ENCODE measurements at places on chromosomes 12 and 14.

GRCh38 chr14:70810621-70811020, 1.3 kb upstream of the MAP3K9 start:
- no peak for DNase-seq

DNA sequence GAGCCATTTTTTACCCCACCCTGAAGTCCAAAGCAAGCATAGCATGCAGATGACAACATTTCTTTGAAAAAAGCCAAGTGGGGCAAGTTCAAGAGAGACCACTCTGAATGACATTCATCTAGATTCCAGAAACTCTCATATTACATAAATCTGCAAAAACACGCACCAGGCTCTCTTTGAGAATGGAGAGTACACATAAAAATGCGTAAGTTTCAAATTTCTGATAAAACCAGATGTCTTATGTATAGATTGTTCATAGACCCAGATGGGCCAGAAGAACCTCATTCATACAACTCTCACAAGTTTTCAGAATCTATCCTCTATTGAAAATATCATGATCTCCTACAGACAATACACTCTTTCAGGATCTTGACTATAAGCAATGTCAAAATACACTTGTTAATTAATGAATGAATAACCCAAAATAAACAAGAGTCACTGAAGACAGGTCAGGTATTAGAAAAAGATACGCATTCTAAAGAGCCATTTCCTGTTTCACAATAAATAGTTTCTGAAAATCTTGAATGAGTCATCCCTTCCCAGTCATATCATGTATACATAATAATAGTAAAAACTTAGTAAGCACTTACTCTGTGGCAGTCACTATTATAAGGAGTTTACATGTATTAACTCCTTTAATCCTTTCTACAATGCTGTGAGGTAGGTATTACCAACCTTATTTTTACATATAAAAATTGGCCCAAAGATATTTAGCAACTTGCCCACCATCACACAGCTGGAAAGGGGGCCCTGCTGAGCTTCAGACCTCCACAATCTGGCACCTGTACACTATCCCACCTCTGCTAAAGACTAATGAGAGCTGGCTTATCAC, 72.0 kb downstream of the PPP2R5E start:
- peak; percentile 4 for DNase-seq

GRCh38 chr12:46208370-46208769, 60.5 kb downstream of the SLC38A1 start:
- DNase-seq = no peak

GRCh38 chr14:69432364-69432763, 33.9 kb downstream of the SLC39A9 start:
- no peak for DNase-seq

DNA sequence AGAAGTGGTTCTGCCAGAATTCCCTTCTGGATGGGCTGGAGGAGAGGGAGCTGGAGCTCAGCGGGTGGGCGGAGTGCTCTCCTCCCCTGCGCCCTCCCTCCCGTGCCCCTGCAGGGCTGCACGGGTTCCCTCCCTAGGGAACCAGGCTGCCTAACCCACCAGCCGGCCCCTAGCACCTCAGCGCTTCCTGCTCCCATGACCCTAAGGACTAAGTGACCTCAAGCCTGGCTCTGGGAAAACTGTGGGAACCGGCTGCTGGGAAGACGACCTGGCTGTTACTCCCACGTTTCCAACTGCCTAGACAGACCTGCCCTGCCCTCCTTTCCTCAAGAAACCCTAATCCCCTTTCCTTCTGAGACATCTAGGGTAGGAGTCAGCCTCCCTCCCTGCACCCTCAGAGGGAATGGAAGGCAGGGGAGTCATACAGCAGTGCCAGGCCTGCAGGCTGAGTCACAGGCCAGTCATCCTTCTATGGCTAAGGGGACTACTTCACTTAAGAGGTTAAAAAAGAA, 31.5 kb downstream of the SLC6A12 start:
- no peak for DNase-seq

DNA sequence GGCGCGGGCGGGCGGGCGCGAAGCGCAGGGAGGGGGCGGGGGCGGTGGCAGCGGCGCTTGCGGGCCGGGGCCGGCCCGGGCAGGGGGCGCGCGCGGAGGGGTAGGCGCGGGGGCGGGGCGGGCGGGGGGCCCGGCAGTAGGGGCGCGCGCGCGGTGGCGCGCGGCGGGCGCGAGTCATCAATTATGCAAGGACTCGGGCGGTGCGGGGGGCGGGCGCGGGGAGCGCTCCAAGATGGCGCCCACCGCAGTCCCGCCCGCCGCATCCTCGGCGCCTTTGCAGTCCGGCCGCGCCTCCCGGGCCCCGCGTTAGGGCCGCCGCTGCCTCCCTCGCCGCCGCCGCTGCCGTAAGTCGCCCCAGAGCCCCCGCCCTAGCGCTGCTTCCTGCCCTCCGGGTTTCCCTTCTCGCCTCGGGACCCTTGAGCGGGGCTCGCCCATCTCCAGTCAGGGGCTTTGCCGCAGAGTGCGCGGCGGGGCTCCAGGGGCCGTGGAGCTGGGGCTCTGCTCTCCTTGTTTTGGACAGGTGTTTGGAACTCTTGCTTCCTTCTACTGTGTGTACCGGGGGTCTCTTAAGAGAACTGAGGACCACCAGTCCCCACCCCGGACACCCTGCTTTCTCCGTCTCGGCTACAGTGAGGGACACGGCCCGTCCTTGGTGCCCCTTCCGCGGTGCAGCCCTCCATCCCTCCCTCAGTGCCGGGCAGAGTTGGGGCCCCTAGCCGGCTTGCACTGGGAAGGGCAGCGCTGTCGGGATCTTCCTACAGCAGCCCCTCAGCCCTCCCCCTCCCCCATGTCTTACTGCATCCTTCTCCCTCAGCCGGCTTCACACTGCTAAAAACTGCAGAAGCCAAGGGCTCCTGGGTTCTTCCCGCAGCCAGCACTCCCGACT, at the start of gene SCN8A:
SCN8A (plus strand) TSS at position 218 of the 886 bp plus-strand sequence. CDS start 71,585 bp downstream, outside the sequence.
- no peak for DNase-seq

DNA sequence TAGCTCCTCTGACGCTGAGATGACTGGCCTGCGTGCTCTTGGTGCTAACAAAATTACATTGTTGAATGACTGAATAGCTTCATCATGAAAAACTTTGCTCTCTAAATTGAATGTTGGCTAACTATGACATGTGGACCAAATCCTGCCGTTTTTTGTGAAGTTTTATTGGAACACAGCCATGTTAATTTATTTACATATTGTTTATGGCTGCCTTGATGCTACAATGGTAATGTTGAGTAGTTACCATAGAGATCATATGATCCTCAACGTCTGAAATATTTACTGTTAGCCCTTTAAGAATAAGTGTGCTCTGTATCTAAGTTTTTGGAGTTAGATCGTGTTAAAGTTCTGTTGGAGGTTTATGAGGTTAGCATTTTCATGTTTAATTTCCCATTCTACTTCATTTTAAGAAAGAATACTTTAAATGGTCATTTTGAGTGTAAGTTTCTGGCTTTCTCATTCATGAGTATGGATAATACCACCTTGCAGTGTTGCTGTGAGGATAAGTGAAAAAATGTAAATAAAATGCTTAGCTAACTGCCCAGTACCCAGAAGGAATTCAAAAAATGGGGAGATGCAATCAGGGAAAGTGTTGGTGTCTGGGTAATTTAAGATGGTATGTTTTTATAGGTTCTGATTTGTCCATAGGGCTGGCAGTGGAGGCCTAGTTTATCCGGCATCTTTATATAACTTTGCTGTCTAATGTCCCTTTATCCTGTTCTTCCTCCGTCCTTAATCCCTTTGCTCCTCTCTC, 35.3 kb downstream of the NUBPL start:
- DNase-seq = no peak

- no peak for DNase-seq
Observed at GRCh38 chr12:65765436-65765813, 58.9 kb upstream of the HMGA2 start.

GRCh38 chr12:81758421-81759189, 545 bp downstream of the PPFIA2 start:
- no peak for DNase-seq

GRCh38 chr12:76820888-76821482, 57.1 kb downstream of the ZDHHC17 start:
- DNase-seq = no peak

GRCh38 chr12:123433615-123434014, 2.9 kb downstream of the RILPL2 start:
- no peak for DNase-seq

GRCh38 chr12:79661629-79662028, 29.1 kb downstream of the PAWR start:
- no peak for DNase-seq

DNA sequence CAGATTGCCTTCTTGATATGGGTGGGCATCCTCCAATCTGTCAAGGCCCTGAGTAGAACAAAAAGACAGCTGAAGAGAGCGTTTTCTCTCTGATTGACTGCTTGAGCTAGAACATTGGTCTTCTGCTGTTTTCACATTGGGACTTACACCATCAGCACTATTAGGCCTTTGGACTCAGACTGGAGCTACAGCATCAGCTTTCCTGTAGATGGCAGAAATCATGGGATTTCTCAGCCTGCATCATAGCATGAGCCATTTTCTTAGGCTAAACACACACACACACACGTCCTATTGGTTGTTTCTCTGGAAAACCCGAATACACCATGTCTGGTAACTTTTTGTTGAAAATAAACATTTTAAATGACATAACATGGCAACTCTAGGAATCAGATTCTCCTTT, 15.8 kb upstream of the PPM1A start:
- DNase-seq = no peak

DNA sequence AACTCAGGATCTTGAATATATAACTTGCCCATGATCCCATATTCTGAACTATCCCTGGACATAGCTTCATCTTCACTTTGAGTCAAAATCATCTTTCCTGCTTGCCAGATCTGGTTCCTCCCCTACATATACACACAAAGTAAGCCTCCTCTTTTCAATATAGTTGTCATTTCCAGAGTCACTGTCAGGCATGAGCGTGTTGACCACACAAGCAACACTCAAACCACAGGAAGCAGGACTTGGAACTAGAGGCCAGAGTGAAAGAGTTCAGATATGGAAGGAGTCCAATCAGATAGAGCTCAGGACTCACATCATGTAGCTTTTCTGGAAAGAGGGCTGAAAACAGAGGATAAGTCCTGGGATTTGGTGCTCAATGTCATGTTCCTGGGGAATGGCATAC, 1140.6 kb downstream of the BCL11B start:
- no peak for DNase-seq

- no peak for DNase-seq
Observed at GRCh38 chr12:120479458-120479857, 9.9 kb upstream of the SRSF9 start.

DNA sequence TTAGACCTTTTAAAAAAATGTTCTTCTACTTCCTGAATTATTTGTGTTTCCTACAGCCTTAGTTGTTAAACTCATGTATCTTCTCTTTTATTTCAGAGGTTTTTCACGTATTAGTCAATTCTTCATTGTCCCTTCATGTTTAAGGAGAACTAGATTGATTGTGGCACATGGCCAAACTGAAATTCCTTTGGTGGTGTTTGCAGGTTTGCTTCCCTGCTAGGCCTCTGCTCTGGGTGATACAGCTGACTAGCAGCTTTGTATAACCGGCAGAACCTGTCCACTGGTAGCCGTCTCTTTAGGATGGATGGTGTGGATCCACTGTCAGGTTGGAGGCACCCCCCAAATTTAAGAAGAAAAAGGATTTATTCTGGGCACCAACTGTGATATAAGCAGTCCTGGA, 262.1 kb downstream of the FBXL14 start:
- no peak for DNase-seq

- no peak for DNase-seq
Observed at GRCh38 chr12:26152507-26153102, 27.8 kb upstream of the BHLHE41 start.

- no peak for DNase-seq
Observed at GRCh38 chr12:93743999-93744689, 67.0 kb downstream of the CRADD start.

GRCh38 chr12:50933459-50934124, 18.8 kb upstream of the HIGD1C start:
- no peak for DNase-seq

DNA sequence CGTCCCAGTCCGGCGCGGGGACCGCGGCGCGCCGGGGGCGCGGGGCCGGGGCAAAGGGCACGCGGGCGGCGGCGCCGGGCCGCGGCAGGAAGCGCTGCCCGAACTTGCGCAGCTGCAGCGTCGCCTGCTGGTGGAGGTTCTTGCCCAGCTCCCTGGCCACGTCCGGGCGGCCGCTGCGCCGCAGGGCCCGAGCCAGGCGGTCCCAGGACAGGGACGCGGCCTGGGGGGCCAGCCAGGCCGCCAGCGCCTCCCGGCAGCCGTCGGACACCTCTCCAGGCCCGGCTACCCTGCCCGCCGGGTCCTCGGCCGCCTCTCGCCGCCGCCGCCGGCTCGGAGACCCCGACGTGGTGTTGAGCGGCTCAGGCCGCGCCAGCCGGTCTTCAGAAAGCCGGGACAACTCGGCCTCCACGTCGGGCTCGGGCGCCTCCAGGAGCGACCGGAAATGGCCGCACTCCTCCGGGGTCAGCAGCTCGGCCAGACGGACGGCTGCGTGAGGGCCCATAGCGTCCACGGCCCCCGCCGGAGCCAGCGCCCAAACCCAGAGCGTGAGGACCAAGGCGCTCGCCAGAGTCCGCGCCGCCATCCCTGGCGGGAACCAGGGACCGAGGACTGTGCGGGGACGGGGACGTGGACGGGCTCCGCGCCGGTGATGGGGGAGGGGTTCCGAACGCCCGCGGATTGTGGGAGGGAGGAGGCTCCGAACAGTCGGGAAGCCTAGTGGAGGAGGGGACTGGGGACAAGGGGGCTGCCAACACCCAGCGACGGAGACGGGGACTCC, 34.0 kb downstream of the FIGNL2 start:
- peak; percentile 60 for DNase-seq

DNA sequence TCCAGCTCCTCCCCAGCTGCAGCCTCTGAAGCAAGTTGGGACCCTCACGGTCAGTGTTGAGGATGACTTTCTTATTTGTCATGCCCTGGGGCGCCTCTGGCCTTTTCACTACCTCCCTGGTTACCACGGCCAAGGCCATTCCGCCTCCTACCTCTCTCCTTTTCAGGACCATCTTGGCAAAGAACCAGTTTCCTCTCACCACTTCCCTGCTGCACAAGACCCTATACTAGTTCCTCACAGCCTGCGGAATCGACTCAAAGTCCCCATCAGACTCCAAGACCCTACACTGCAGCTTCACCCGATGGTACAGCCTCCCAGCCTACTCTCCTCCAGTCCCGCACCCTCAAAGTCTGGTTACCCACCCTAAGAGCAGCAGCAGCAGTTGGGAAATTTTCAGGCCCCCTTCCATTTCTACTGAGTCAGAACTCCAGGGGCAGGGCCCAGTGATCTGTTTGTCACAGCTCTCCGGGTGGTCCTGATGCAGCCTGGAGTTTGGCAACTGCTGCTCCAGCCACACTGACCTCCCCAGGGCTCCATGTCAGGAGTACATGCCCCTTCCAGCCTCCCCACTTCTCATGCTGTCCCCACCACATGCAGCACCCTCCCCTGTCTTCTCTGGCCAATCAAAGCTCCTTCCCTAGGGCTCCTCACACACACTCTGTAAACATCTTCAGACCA, 5.4 kb downstream of the VWF start:
- no peak for DNase-seq

- DNase-seq = no peak
Observed at GRCh38 chr12:41486718-41487117, 298.6 kb downstream of the PDZRN4 start.

- DNase-seq = no peak
Observed at GRCh38 chr12:12228402-12228801, 38.4 kb downstream of the LRP6 start.
